ENCODE measurements at places on chromosomes 11 and 22.

DNA sequence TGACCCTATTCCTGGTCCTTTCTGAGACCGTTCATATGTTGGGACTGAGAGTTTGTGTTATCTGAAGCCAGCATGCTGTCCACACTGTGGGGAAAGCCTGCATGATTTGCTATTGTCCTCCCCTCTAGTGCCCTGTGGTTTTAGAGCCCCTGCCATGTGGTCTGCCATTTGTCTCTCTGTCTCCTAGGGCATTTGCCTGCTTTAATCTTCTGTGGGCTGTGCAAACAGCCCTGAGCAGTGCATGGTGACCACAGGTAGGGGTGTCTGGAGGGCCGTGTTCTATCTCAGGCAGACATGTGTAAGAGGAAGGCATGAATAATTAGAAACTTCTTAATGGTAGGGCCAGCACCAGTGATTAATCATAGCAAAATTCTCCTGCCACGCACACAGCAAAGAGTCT lies 23.0 kb downstream of the AMPD3 start:
- no peak for DNase-seq

DNA sequence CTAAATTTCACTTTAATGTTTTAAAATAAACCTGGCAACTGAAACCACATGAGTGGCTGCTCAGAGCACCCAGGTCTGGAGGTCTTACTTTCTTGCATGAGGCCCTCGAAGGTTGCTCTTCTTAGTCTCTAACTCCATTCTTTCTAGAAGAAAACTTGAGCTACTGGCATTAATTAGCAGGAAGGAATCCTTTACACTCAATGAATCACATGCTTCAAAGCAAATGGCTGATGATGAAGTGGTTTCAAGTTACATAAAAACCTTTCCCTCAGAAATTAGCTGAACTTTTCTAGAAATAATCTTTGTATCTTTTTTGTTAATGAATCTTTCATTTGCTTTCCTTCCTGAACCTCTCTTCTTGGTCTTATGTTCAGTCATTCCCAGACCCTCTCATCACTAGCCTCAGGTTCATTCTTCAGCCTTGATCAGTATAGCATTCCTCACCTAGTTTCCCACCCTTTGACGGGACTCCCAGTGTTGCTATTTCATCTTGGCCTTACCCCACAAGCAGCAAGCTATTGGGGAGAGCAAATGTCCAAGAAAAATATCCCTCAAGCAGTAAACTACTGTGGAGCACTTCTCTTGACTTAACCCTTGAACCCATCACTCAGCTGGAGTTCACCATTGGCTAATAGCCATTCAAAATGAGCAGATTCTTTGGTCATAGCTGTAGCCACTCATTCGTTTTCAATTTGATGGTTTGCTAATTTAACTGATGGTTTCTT lies 75.1 kb downstream of the INSC start:
- no peak for DNase-seq

GRCh38 chr22:16810188-16810802 lies 14.9 kb downstream of the XKR3 start:
- no peak for DNase-seq

- DNase-seq: no peak
Observed at GRCh38 chr11:47948137-47948536, 32.2 kb upstream of the PTPRJ start.

DNA sequence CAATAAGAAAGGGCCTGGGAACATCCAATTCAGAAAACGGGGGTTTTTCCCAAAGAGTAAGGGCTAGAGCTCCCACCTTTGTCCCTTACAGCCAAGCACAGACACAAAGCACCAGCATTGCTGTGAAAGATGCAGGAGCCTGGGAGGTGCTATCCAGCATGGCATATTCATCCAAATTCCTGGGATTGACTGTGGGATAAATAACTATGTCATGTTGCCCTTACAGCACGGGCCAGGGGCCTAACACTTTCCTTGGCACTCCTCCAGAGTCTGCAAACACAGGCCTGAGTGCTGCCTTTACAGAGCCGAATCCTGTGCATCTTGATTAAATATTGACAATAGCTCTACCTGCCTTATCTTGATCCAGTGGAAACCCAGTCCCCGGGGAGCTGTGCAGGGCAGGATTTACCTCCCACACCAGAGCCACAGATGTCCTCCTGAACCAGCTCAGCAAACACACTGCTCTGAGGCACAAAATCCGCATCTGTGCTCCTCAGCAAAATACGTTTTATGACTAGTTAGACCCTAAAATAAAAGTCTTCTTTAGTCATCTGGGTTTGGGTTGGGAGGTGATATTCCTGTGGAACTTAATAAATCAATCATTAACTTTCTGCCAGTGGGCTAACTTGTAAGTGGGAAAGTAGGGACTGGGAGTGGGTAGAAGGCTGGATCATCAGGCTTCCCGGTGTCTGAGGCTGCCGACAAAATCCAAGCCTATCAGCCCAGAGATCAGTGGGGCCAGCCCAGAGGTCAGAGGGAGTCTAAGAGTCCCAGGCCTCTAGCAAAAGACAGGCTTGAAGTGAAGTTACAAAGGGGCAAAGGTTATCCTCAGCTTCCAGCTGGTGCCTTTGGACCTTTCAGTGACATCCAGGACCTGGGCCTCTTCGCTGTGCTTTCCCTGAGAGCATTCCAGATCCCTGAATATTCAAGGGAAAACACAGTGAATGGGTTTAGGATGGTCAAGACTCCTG lies 36.5 kb downstream of the POU2AF3 start:
- no peak for DNase-seq

DNA sequence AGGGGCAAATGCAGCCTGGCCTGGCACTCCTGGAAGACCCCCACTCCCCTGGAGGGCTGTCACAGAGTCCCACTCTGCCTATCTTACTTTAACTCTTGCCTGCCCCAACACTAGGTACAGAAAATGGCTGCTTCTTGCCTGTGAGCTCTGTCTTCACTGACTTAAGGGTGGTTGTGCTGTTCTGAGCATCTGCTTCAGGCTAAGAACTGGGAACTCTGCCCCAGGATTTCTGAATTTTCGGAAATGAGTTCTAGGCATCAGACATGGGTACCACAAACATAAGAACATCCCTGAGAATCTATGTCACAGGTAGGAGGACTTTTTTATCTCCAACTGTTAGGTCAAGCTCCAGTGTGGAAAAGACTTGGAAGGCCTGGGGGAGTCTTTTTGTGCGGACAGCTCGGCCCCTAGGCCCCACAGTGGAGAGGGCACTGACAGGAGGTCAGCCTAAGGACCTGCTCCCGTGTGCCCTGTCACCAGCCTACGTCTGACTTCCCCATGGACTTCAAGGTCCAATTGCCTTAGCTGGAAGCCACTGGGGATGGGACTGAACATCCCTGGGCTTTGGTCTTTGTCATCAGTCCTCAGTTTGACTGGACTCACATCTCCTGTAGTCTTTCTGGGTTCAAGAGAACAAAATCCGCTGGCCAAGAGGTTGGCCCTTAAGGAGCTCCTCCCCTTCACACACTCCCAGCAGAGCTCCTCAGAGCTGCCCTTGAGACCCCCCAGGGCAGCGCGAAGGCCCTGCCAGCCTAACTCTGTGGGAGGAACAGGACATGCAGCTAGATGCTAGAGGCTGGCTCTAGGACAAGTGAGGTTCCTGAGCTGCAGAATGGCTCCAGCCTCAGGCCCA lies 31.9 kb downstream of the PPP2R1B start:
- no peak for DNase-seq

GRCh38 chr11:34633640-34633989 lies 12.7 kb downstream of the EHF start:
- DNase-seq: no peak

GRCh38 chr22:42803389-42803788 lies 53.7 kb downstream of the ARFGAP3 start:
- DNase-seq: no peak

- no peak for DNase-seq
Observed at GRCh38 chr11:111660822-111661221, 58.6 kb downstream of the SIK2 start.

DNA sequence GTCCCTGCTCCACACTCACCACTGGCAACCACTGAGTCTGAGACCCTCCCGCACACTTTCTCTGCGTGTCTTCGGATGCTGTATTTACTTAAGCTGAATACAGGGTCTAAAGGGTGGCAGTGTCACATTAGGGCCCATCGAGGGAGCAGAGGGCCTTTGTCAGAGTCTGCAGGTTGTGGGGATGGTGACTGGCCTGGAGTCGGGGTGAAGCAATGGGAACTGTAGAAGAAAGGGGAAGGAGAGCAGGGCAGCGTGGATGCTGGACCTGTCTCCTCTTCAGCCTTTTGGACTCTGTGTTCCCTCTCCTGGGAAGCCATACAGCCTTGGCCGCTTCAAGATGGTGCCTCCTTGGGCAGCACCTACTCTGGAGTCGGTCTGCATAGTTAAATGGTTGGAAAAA lies 61.1 kb downstream of the ZBTB16 start:
- DNase-seq: no peak

- no peak for DNase-seq
Observed at GRCh38 chr11:119332111-119332765, 2.1 kb upstream of the RNF26 start.

GRCh38 chr22:35589071-35589755 lies 27.9 kb downstream of the MB start:
- DNase-seq: no peak

DNA sequence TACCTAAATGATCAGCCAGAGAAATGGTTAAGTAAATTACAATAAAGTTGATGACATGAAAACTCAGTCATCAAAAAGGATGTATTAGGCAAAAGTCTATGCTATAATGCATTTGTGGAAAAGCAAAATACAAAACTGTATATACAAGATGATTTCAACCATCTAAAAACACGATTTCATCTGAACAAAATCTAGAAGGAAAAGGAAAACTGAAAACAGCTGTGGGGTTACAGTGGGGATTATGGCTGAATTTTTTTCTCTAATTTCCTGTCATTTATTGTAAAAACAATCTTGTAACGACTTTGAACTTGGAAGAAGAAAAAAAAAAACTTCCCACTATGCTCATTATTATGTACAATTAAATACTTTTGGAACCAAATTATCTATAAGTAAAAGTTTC lies 30.3 kb downstream of the CHEK2 start:
- DNase-seq: no peak

- DNase-seq: no peak
Observed at GRCh38 chr11:46554213-46555147, 39.3 kb downstream of the AMBRA1 start.

- DNase-seq: no peak
Observed at GRCh38 chr11:107605061-107606006, 14.4 kb downstream of the ELMOD1 start.

GRCh38 chr11:27039873-27040272 lies 742 bp upstream of the BBOX1 start:
- DNase-seq: no peak

DNA sequence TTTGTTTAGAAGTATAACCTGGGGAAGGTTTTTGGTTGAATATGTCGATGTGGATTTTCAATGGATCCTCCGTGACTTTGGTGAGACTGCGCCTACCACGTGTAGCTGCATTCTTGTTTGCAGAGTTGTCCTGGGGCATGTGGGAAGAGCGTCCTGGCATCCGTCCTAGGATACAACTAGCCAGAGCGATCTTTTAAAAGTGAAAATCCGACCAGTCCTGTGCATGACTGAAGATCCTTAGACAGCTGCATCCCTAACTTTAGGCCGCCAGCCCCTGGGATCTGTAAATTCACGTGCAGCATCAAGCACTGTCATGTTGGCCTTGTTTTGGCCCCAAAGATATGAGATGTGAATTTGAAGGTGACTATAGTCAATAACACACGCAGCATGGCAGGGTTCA lies 22.4 kb upstream of the THY1 start:
- no peak for DNase-seq

DNA sequence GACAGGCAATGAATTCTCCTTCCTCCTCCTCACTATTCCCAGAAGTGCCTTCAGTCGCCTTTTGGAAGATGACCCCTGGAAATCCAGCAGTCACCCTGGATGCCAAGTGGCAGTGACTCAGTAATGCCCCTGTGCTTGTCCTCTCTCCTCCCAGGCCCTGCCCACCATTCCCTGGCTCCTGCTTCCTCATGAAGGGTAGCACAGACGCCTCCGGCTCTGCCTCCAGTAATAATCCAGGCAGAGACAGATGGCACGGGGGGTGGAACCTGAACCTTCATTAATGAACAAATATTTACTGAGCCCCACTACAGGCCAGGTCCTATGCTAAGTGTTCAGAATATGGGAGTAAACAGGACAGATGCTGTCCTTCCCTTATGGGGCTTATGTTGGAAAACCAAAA lies 23.2 kb downstream of the SYT13 start:
- no peak for DNase-seq

DNA sequence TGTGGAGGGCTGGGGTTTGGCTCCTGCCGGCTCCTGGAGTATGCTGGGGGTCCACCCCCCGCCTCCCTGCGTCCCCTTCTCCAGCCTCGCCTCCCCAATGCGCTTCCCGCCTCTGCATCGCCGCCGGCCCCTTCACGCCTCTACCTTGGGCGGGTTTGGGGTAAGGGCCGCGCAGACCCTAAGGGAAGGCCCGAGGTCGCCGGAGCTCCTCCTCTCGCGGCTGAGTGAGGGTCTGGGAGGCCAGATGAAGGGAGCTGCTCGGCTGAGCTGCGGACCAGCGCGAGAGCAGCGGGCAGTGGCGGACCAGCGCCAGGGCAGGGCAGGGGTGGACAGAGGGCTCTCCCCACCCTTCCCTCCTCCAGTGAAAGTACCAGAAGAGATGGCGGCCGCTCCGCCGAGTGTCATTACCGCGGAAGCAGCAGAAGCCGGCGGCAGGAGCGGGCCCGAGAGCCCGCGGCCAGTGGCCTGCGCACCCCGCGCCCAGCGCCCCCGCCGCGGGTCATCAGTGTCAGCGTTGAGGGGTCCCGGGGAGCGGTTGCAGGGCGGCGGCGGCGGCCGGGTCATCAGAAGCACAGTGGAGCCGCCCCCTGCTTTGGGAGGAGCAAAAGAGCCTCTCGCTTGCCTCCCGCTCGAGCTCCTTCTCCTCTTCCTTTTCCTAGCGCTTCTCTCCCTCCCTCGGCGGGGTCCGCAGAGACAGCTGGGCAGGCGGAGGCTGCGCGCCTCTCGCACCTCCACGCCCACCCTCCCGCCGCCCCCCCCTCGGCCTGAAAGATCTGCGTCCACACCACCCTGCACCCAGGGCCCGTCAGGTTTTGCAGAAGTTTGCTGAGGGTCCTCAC lies 255.6 kb upstream of the CADM1 start:
- DNase-seq: no peak

GRCh38 chr11:46345131-46345597 lies 2.1 kb upstream of the DGKZ start:
- no peak for DNase-seq

DNA sequence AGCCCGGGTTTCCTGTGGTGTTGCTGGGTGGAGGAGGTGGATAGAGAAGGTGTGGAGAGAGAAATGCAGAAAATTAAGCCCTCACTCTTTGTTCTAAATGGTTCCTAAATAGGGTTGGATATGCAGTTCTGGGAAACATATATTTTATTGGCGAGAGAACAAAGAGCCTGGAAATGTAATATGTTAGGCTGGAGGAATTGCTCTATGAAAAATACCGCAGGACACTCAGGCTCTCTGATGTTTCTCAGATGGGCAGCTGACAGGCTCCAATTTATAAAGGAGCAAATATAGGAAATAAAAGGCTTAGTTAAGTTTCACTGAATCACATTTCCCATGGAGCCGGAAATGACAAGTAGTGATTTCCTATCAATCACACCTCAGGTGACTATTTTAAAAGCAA lies 428.0 kb downstream of the TMEM135 start:
- DNase-seq: no peak

- DNase-seq: peak; percentile 47
Observed at GRCh38 chr11:11155962-11156815, 196.9 kb downstream of the CSNK2A3 start.
